Cardiac septum (tissue), 1 donor: ENCODE measurements at places on chromosomes 7 and 10.

- no peak for DNase-seq
Observed at GRCh38 chr7:37113661-37114355, 334.9 kb downstream of the ELMO1 start.

- DNase-seq = no peak
Observed at GRCh38 chr10:34291466-34292193, 523.5 kb downstream of the PARD3 start.

DNA sequence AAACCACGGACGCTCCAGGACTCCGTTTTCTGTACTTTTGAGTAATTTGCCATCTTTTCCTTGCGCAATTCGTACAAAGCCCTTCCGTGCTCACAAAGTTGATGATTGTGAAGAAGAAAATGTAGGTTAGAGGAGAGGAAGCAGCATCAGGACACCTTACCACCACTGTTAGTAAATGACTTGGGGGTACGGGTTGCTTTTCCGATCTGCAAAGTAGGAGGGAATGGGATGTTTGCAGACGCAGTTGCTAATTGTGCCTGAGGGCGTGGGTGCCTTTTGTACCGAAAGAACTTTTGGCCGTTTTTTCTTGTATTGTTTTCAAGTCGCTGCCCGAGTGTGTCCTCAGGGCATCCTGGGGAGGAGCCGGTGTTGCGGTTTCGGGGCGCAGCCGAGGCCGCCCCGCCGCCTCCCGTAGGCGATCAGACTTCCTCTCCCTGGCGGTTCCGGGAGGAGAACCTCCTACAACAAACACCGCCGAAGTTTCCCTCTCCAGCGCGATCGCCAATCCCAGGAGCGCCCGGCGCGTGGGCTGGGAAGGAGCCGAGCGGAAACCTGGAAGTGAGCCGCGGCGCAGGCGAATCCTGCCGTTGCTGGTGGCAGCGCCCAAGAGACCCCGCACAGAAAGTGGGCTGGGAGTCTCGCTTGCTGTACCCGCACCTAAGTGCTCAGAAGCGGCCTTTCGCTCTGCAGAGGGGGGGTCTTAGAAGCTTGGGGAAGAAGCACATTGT, 1.0 kb downstream of the PRR15 start:
- DNase-seq = no peak

DNA sequence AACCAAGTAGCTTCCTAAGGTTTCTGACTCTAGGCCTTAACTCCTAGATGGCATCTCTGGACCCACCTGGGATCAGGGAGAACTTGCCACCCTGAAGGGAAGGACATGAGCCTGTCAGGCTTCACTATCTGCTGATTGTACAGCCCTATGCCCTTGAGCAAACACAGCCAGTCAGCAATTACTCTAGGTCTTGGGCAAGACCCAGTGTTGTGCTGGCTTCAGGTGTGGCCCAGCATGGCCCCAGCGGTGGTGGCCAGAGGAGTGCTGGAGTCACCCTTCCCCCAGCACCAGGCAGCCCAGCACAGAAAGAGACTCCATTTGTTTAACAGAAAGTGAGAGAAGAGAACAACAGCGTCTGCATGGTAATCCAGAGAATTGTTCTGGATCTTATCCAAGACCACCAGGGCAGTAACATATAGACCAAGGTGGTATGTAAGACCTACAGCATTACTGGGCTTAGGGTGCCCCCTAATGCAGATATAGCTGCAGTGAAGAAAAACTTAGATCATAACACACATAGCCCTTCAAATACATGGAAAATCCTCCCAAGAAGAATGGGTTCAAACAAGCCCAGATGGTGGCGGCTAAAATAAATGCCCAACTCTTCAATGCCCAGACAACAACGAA, 207.7 kb downstream of the MAGI2 start:
- DNase-seq = no peak

- DNase-seq = no peak
Observed at GRCh38 chr10:1762076-1762475, 24.8 kb upstream of the ADARB2 start.
